Stimulated activated CD8-positive, alpha-beta memory T cell treated with anti-CD3 and anti-CD28 coated beads, Interleukin-4, amount 100 ng/mL, for 4 hours (primary cell): ENCODE measurements at places on chromosomes 11 and 22.

- no peak for DNase-seq
Measured at GRCh38 chr11:18472587-18472986, 16.9 kb downstream of the LDHAL6A start.

DNA sequence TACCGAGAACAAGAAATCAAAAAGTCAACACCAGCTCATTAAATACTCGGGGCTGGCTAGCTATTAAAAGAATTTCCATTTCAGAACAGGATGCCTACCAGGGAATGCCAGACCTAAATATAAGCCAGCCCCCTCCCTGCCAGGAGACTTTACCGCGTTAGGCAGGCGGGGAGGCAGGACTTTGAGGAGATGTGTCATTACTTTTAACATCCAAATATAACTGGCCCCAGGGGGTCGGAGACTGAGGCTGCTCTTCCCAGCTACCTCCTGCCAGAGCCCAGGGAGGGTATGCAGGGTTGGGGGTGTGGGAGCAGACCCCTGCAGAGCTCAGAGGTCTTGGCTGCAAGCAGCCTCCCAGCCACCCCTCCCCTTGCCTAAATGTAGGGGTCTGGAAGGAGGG, 183.5 kb downstream of the DSCAML1 start:
- no peak for DNase-seq

DNA sequence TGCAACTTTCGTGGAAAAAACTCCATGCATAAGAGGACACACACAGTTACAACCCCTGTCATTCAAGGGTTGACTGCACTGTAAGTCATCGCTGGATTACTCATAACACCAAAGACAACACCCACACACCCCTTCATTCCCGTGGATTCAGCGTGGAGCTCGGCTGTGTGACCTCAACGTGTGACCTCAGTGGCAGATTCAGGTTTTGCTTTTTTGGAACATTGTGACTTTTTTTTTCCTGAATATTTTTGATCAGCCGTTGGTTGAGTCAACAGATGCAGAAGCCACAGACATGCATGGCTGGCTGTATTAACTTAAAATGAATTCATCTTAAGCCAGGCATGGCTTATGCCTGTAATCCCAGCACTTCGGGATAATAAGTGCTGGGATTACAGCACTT, 19.7 kb upstream of the MUC5AC start:
- DNase-seq = no peak

- DNase-seq = no peak
Measured at GRCh38 chr11:5581014-5581413, 337 bp downstream of the OR52B6 start.

DNA sequence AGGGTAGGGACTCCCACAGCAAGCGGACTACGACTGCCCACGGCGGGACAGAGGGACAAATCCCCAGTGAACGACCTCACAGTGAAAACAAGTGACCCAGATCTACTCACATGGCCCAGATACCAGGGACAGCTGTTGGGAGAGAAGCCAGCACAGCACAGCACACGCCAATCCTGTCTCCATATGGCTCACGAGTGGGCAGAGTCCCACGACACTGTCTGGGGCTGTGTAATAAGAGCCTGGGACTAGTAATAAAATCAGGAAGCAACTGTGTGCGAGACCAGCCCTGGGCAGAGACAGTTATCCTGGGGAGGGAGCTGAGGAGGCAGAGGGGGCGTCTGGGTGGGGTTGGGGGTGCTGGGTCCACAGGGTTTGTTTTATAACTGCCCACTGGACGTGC, 385.0 kb downstream of the CTTN start:
- DNase-seq = no peak

- no peak for DNase-seq
Measured at GRCh38 chr11:1481483-1481825, 5.1 kb downstream of the MOB2 start.

- DNase-seq = no peak
Measured at GRCh38 chr11:33160136-33160535, 1.1 kb downstream of the CSTF3 start.

- no peak for DNase-seq
Measured at GRCh38 chr11:68843703-68844312, 2.1 kb upstream of the CPT1A start.

DNA sequence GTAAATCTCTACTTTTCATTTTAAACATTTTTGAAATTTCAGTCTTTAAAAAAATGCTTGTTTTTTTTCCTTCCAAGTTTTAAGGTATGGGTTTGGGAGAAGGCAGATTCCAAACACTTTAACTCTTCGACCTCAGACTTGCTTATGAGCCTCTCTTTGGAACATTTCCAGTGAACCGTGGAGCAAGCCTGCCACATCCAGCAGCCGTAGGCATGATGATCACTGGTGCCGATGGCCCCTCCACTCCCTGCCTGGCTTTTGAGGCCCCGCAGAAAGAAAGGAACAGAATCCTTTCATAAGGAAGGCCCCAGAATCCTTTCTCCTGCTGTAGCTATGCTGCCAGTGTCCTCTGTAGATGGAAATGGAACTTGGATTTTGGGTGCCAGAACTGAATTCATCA, 50.7 kb downstream of the BMAL1 start:
- no peak for DNase-seq

DNA sequence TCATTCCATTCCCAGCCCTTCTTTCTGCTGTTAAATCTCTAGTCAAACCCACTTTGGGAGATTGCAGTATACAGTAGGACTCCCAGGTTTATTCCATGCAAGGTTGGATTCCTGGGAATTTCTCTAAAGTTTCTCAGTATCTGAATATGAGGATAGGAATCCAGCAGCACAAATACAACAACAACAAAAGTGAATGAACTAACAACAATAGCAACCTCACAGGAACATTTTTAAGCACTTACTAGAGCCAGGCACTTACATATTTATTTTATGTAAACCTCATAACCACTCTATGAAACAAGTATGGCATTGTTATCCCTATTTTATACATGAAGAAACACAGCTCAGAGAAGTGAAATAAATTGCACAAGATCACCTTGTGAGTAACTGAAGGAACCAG, 1.9 kb downstream of the MMP7 start:
- no peak for DNase-seq

- DNase-seq = no peak
Measured at GRCh38 chr11:116326146-116326545, 446.6 kb downstream of the BUD13 start.

GRCh38 chr11:10109806-10110205, 184.2 kb downstream of the SBF2 start:
- DNase-seq = no peak

- no peak for DNase-seq
Measured at GRCh38 chr11:134880788-134881187, 468.7 kb upstream of the B3GAT1 start.

DNA sequence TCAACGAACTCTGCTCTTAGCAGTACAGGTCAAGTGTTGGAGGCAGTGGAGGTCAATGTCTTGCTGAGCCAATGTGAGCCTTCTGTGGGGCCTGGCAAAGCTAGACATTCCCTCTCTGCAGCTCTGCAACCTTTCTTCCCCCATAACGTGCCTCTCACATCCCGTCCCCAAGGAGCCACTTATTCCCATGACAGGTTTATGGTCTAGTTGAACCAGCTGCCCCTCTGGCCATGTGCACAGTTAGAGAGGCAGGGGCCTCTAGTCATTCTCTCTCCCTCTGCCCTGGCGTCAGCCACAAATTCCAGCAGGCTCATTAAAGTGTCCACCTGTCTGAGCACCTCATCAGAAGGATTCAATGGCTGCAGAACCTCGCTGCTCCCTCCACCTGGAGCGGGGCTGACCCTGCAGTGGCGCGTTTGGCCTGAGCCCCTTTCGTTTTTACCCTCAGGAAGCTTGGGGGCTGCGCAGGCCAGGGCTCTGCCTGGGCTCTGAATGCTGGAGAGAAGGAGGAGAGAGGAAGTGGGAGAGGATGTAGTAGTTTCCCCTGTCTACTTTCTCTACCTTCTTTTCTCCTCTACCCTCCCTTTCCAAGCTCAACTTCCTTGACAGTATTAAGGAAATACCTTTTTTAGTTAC, 302.1 kb upstream of the B3GAT1 start:
- no peak for DNase-seq

GRCh38 chr22:33792832-33793231, 127.4 kb downstream of the LARGE1 start:
- no peak for DNase-seq

DNA sequence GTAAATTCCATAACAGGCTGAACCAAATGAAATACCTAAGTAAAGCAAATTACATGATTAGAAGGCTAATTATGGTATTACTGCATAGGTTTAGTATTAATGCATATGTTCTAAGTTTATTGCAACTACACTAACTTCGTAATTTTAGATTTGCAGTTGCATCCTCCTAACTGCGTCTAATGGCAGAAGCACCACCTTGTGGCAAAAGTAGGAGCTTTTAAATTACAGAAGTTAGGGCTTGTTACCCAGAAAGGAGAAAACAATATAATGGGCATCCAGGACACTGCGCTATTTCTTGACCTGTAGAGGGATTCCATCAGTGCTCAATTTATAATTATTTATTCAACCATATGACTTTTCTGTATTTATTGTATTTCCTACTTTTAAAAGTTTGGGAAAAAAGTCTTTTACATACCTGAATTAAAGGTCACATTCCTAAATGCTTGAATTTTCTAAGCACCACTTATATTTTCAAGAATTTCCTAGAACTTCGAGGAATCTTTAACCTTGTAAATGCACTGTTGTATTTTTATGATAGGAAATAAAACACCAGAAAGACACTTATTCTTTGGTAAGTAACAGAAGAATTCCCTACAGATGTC, 16.3 kb upstream of the GPR83 start:
- no peak for DNase-seq
